ENCODE measurements at places on chromosomes 2 and 18.

- no peak for DNase-seq
Measured at GRCh38 chr2:85429213-85429923, 10.9 kb downstream of the SH2D6 start.

DNA sequence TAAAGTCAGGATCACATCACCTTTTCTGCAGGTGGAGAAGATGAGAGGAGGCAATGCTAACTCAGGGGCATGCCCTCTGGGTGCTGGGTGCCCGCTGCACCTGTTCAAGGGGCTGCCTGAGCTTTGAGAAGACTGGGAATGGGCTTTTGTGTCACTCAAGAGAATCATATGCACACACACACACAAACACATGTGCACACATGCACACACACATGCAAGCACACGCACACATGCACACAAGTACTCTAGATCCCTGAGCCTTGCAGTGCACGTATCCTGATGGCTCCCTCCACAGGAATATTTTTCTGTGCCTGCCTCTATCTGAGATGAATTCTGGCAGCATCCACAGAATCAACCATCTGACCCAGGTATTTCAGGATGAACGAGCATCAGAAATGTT is 110.0 kb upstream of the TEX51 start:
- no peak for DNase-seq

DNA sequence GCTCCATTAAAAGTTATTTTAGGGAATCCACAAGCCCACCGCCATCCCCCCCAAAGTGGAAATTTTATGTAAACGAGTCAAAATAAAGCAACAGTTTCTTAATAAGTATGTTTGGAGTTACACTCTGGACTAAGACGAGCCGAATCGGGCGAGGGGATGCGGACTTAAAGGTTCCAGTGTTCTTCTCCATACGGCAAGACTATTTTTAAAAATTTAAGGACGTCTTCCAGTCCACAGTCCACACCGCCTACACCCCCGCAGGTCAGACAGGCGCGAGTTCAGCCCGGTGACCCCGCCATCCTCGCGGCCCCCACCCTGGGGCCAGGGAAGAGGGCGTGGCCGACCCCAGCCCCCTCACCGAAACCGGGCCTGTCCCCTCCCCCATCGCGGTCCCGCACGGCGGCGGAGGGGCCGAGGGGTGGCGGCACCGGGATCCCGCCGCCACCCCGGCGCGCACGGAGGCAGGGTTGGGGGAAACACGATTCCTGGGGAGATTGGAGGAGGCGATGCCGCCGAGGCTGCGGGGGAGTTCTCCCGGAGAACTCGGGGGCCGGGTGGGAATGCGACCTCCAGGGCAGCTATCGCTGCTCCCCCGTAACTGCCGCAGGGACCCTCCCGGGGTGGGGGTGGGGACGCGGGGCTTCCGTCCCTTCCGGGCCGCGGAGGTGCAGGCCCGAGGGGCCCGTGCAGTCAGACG is 24.5 kb upstream of the SMAD7 start:
- no peak for DNase-seq

- DNase-seq, result no peak
Measured at GRCh38 chr2:96097441-96097840, 18.9 kb downstream of the ADRA2B start.

DNA sequence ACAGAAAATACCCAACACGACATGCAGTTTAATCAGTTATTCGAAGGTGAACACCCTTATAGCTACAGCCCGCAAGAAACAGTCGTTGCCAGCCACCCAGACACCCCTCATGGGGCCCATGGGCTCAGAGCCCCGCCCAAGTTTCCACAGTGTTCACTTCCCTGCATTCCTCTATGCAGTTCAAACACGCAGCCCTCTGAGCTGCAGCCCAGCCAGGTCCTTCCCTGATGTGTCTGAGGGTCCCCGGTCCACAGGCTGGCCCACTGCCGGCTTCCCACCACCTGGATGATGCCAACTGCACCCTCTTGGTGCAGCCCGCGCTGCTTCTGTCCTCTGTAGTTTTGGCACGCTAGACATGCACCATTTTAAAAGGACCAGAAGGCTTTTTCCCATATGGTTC is 87.4 kb downstream of the ZNF516 start:
- DNase-seq, result no peak

- DNase-seq, result no peak
Measured at GRCh38 chr2:109336296-109336695, 207.3 kb downstream of the SH3RF3 start.

GRCh38 chr2:73386342-73386868 is 769 bp downstream of the ALMS1 start:
- DNase-seq, result no peak

Data from fibroblast of villous mesenchyme (primary cell).